Stimulated activated CD8-positive, alpha-beta memory T cell treated with anti-CD3 and anti-CD28 coated beads, Interleukin-7, amount 100 ng/mL, for 48 hours (primary cell): ENCODE measurements at places on chromosomes 4 and X.

- DNase-seq = no peak
These were observed 76.2 kb upstream of the S100G start for GRCh38 chrX:16573781-16574180.

DNA sequence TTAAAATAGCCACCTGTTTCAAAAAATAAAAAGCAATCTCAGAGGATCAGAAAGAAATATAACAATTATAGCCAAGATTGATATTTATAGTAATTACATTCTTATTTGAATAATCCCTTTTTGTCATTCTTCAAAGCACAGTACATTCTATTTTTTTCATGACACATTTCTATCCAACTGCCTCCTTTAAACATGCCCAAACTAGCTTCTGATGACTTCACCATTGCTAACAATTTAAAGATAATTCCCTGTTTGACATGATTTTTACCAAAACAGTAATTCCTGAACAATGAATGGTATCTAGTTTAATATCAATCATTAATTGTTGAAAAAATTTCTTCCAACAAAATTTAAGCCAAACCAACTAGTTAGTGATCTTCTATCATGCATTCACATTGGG is 172.4 kb downstream of the SNCA start:
- no peak for DNase-seq

- no peak for DNase-seq
These were observed 1.1 kb downstream of the PJA1 start for GRCh38 chrX:69163936-69164741.

- no peak for DNase-seq
These were observed 1.5 kb downstream of the FGB start for GRCh38 chr4:154564311-154564710.

DNA sequence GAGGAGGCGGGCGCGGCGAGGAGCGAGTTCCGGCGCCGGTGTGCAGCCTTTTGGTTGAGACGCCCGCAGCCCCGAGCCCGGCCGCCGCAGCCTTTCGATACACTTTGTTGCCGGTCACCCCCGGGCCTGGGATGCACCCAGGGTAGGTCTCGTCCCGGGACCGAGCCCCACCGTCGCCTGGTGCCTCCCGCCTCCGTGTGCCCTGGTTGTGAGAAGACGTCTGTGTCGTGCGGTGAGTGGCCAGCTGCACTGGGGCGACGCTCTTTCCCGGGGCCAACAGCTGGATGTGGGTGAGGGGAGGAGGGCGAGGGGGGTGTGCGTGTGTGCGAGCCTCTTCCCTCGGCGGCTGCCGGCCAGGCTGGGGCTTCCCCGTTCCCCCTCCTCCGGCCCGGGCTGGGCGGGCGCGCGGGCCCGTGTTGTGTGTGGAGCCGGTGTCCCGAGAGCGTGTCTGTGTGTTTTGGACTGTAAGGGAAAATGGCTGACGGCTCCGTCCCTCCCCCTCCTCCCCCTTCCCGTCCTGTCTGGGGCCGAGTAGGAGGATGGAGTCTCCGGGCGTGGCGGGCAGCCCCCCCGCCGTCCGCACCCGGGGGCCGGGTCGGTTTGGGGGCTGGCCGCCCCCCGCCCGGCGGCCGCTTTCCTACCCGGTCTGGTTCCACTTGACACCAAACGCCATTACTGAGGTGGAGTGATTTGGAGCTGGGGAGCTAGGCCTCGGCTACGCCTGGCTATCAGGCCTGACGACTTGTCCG is 807 bp downstream of the USP9X start:
- peak; percentile 20 for DNase-seq

DNA sequence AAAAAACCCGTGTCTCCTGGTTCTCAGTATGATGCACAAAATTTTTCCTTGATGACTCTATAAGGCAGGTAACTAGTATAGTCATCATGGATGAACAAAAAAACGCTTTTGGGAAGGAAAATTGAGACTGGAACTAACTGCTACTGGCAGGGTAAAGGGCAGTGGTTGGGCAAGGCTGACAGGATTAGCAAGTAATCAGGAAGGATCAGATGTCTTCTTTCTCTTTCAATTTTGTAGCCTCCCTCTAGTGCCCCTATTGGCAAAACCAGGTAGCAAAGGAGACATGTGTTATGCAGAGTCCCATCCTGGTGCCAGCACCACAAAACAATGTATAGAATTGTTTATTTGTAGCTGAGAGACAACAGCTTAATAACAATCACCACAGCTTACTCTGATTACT is 12.8 kb upstream of the SLITRK4 start:
- no peak for DNase-seq

GRCh38 chrX:79159800-79160199 is 15.3 kb downstream of the GPR174 start:
- no peak for DNase-seq

DNA sequence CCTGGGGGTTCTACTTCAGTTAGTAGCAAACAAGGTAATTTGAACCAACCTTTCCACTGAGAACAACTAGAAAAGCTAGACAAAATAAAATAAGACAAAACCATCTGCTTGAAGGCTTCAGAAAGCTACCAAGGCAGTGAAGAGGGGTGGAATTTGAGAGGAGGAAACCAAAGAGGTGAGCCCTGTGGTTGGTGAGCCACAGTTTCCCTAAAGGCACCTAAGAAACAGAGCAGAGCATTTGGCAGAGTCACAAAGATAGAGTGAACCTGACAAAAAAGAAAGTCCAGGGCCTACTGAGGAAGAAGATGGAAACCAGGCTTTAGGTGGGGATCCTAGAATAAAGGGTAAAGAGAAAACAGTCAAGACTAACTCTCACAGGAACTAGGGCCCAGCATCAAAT is 44.3 kb downstream of the CHST7 start:
- no peak for DNase-seq

DNA sequence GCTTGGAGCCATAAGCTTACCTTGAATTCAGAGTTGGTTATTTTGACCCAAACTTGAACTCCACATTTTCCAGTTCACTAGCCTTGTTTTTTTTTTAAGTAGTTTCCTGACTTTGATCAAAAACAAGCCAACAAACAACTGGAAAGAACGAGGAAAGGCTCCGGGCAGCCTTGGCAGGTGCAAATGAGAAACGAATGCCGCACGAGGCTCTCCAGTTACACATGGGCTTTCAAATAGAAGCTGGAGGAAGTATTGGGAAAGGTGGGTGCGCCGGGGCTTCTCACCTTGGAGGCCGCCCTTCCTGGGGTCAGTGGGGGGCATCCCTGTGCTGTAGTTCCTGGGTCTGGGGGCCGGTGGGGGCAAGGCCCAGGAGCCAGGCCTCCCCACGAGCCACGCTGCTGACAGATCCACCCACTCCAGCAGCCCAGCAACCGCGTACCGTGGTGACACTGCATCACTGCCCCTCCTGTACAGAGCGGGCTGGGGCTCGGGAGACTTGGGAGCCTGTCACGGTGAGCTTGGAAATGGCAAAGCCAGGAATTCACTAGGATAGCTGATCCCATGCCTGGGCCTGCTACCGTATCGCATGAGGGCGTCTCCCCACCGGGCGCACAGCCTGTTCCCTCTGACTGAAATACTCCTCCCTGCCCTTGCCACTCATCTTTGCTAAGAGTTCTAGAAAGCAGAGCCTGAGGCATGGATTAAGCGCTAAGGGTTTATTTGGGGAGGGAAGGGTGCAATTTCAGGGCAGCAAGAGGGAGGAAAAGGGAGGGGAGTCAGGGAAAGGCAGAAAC is 50.9 kb upstream of the ADRA2C start:
- no peak for DNase-seq

GRCh38 chr4:6386091-6386490 is 86.3 kb downstream of the PPP2R2C start:
- DNase-seq = no peak

GRCh38 chr4:77044461-77045150 is 31.2 kb downstream of the CCNI start:
- no peak for DNase-seq

DNA sequence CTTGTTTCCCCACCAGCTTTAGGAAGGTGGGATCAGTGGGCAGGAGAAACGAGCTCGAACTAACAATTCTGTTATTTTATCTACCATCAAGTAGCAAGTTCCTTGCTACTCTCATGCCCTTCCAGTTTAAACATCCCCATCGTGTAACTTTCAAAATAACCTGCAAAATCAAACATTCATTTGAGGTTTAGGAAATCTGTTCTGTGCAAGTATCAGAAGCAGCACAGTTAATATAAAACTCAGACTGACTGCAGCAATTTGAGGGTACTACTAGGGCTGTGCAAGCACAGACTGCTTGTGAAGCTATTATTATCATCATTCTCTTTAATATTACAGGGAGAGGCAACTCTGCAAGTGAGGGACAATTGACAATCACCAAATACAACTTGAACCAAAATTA is 48.0 kb downstream of the CHST7 start:
- DNase-seq = no peak

DNA sequence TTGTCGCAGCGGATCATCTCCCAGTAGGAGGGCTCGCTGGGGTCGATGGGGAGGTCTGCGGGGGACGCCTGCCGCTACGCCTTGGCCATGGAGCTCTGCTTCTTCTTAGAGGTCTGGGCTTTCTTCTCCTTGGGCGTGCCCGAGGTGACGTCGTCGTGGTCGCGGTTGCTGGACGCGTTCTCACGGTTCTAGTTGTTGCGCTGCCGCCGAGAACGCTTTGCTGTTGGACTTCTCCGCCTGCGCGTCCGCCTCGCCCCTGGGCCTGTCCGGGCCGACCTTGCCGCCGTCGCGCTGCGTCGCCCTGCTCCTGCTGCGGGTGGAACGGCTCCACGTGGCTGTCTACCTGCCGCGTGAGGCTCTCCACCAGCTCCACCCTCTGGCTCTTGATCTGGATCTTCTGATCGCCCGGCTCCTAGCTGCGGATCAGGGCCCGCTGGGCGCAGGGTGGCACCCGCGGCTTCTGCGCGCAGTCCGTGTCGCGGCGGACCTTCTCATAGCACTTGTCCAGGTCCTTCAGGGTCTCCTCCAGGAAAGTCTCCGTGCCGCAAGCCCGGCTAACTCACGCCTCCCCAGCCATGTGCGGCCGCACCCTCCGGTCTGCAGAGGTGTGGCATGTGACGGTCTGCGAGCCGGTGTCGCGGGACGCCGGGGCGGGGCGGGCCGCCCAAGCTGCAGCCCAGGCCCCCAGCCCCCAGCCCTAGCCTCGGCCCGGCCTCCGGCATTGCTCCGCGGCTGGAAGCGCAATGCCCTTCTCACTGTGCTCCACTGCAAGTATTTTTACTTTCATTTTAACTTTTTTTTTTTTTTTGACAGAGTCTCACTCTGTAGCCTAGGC is 40.5 kb upstream of the OGT start:
- peak; percentile 16 for DNase-seq

DNA sequence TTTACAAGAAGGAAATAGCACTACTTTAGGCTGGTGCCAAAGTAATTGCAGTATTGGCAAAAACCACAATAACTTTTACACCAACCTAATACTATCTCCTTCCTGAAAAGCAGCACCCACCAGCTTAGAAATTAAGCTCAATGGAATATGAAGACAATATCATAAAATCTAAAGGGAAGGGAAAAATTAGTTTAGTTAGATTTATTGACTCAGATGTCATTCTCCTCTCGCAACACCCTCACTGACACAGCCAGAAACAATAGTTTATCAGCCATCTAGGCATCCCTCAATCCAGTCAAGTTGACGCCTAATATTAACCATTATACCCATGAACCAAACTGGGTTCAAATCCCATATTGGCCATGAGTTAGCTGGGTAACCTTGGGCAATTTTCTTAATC is 820.4 kb upstream of the EPHA5 start:
- no peak for DNase-seq

GRCh38 chr4:113452868-113453620 is 308.5 kb downstream of the CAMK2D start:
- no peak for DNase-seq
